ENCODE measurements at places on chromosomes 7 and 10. TPM values are rescaled to one million over a fixed set of nuclear protein-coding genes. Genes with fewer than 3 reads are reported as not detected.

MRPS16 gene
- total RNA-seq: 78.4 TPM

GRCh38 chr10:69496352-69497230 lies 45.3 kb downstream of the TSPAN15 start:
- peak; percentile 18 for DNase-seq

- no peak for DNase-seq
Measured at GRCh38 chr10:132489053-132489703, 48.4 kb upstream of the INPP5A start.

SPDYE3 gene
- not detected for total RNA-seq

DNA sequence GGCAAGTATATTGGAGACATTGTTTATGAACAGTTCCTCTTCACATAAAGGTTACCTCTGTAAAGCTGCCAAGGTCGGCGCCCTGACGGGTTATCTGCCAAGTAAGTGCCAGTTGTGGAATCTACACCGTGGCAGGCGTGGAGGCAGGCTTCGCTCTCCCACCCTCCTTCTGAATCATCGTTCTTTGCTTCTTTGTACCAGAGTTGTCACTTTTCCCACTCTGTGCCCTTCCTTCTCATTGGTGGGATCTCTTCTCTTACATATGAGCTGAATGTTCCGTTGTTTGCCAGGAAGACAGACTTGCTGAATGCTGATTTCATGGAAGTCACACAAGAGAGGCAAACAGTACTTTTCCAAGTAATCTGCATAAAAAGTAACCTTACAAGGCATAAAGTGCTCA lies 40.6 kb upstream of the PTPRZ1 start:
- DNase-seq: no peak

GRCh38 chr7:144713850-144714249 lies 122.0 kb downstream of the TPK1 start:
- no peak for DNase-seq

- DNase-seq: no peak
Measured at GRCh38 chr10:132192991-132193665, 6.4 kb downstream of the DPYSL4 start.

DNA sequence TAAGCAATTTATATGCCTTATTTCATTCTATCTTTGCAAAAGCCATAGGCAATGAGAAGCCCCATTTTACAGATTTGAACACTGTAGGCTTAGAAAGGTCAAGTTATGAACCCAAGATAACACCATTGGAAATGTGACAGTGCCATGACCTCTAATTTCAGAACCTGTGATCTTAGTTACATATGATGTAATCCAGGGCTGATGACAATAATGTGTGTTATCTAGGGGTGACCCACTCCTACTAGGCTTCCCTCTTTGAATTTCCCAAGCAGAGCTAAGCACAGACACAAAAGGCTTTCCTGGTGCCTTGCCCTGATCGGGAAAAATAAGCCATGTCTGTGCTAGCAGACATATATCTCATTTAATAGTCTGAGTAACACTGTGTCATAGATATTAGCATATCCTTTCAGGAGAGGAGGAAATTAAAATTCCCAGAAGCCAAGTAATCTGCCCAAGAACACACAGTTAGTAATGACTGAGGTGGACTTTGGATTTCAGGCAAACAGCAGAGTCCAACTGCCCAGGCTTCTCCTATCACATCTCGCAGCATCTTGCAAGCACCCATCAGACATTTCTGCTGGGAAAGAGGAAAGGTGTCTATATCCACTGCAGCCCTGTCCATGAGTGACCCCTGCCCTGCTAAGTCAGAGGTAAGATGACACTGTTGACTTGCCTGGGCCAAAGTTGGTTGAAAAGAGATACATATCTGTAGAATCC lies 2.8 kb upstream of the TECTB start:
- DNase-seq: no peak

DNA sequence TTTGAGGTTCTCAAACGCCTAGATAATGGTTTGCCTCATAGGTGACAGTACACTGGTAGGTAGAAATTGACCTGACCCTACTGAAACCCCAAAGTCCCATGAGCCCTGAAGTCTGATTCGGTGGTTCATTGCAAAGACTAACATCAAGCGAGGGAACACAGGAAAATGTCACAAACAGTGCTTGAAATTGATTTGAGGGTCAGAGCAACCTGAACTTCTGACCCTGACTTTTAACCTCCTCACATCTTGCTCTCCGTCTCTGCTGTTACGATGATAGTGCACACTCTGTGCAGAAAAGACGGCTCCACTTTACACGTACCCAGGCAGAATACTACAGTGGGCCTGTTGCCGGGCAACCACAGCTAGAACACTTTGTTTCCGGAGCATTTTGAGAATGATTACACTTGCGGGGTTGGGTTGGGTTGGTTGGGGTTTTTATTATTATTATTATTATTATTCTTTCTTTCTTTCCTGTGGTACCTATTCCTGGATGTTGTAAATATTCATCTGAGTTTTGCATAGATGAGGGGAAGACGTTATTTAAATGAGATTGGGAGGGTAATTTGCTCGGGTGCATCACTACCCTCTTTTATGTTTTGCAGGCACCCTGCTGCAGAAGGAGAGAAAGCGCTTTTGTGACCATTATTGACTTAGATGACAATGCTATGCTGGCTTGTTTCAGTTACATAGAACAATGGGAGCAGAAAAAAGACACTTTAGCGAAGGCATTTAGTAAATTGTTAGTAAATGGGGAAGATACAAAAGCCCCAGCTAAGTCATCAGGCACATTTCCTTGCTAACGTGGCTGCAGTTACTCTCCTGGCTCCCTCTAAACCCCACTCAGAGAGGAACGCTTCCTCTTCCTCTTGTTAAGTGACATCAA lies 438.1 kb upstream of the NRP1 start:
- DNase-seq: no peak

DNA sequence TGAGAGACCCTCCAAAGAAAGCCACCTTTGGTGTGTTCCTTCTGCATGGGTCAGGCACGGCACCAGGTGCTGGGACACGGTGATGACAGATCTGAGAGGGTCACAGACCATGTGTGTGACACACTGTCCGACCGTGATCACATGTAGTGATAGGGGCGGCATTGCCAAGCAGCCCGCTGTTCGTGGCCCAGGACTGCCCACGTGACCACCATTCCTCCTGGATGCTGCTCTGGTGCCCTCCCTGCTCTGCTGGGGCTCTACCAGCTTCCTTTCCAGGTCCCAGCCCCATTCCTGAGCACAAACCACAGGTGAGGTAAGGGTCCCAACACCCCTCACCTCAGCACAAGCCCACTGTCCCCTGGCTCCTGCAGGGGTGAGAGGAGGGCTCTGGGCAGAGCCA lies 10.1 kb upstream of the SLC18A3 start:
- DNase-seq: no peak

GRCh38 chr10:75910032-75910431 lies 478.6 kb downstream of the LRMDA start:
- DNase-seq: no peak

DNA sequence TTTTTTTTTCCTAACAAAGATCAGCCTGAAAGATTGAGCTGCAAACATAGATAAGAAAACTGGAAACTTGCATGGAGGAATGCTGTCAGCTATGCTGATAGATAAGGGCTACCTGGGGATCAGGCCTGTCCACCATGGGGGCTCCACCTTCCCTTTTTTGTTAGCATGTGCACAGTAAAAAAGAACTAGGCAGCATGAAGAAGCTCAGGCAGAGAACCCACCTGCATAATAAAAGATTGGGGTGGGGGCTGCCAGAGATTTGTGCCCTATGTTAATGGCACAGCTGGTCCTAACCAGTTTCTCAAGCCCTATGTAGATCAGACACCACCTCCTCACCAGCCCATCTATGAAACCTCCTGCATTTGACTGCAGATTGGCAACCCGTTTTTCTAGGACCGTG lies 45.4 kb upstream of the CACNB2 start:
- no peak for DNase-seq

DNA sequence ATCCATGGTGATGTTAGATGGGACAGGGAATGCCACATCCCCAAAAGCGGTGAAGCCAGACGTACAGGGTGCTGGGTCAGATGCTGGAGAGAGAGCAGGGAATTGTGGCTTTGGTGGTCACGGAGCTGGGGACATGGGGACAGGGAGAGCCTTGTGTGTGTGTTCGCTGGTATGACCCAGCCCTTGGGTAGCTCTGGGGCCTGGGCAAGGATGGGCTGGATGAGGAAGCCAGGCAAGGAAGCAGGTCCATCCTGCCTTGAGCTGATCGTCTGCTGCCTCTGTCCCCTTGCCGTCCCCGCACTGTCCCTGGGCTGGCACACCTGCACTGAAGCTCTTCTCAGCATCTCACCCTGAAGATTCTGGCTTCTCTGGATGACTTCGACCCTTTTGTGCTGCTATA lies 15.4 kb upstream of the CLDN4 start:
- DNase-seq: no peak

- no peak for DNase-seq
Measured at GRCh38 chr7:84123965-84124547, 70.5 kb downstream of the SEMA3A start.

DNA sequence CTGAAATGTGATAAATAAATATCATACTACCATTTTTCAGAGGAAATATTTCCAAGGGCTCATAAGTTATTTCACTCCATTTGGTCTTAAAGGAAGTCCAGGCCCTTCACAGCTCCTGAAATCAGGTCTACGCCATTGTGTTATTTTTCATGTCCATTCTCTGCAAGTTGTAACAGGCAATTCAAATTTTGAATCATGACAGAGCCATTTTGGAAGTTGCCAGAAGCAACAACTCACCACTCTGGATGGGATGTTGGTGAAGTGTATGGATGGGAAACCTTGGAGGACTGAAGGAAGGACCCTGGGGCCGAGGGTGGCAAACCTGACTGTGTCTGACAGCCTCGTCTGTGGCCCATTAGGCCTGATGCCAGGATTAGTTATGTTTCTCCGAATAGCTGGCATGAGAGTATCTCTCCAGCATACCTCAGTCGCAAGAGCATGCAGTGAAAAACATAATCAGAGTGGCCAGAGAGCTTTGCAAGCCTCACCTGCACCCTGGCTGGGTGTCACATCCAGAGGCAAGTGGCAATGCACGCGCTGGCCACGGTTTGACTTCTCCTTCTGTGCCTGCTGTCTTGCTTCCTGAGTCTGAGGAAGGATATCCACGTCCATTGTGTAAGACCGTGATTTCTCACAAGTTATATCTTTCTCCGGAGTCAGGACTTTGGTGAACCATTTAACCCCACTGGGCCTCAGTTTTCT lies 87.1 kb downstream of the NRP1 start:
- no peak for DNase-seq

- DNase-seq: no peak
Measured at GRCh38 chr10:55214608-55215007, 413.6 kb upstream of the PCDH15 start.

DNA sequence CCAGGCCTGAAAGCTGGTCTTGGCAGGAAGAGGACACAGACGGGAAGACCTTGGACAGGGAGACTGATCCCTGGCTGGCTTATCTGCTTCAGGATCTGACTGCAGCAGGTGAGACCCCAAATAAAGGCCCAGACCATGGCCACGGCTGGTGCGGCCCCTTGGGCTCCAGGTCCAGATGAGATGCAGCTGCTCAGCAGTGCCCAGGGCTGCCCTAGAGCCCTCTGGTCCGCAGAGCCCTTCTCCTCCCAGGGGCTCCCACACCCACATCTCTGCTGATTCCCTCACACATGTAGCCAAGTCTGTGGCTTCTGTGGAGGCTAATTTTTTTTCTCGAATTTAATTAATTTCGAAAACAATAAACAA lies 46.3 kb downstream of the VIPR2 start:
- no peak for DNase-seq
